ENCODE measurements at places on chromosomes 4 and X.

DNA sequence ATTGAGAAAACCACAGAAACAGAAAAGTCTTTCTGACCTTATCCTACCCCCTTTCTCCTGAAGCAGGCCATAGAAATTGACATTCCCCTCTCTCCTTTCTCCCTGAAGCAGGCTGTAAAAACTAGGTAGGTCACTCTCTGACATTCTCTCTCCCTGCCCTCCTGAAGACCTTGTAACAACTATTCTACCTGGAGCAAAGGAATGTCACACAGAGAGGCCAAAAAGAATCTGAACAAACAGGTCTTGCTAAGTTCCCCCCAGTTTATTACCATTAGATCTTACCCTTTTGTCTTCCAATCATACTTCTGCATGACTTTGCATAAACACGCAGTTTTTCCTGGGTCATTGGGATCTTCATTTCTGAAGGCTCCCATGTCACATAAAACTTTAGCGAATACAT, 198.3 kb upstream of the GYPA start:
- no peak for DNase-seq

GRCh38 chr4:76342191-76342590, 35.7 kb downstream of the STBD1 start:
- no peak for DNase-seq

DNA sequence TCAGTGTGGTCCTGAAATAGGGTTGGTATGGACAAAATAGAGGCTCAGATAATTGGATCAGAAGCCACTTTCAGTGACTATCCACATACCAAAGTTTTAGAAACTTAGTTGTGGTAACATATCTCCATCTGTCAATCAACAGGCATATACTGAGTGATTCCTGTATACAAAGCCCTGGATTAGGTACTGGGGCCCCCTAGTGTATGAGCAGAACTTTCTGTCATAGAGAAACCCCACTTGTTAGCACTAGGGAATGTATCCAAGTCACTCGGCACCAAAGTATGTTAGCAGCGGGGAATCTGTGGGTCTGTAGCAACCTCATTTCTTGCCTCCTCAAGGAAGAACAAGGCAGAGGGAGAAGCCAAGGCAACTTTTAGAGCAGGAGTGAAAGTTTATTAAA, 50.7 kb downstream of the MAP7D3 start:
- DNase-seq, result no peak

DNA sequence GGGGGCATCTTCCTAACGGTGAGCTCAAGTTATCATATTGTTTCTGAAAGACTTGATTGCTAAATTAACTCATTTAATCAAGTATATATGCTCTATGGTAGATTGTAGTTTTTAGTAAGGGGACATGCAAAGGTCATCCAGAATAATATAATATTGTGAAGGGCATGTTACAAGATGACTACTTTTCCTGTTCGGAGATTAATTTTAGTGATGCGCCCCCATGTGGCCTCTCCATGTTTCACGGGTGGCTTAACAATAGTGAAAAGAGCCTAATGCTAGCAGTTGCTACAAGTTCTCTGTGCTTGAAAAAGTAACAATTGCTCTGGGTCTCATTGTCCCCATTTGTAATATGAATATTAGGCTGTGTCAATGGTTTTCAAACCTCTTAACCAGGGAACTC, 12.2 kb downstream of the SMPX start:
- DNase-seq, result peak; percentile 30

- no peak for DNase-seq
Measured at GRCh38 chrX:103999234-103999633, 14.3 kb downstream of the H2BW1 start.

- no peak for DNase-seq
Measured at GRCh38 chr4:139282721-139283075, 2.7 kb upstream of the MGARP start.

DNA sequence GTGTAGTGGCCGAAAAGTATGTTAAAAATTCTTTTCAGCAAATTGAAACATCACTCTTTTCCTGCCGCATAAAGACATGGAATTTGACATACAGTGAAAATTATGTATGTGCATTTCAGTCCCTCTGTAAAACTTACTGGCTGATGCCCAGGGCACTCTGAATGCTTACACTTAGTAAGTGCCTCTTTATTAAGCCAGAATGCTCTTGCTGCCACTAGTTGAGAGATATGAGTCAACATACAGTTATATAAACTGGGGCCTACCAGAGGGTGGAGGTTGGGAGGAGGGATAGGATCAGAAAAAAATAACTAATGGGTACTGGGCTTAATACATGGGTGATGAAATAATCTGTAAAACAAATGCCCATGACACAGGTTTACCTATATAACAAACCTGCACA, 38.1 kb upstream of the TRPC5 start:
- DNase-seq, result no peak

DNA sequence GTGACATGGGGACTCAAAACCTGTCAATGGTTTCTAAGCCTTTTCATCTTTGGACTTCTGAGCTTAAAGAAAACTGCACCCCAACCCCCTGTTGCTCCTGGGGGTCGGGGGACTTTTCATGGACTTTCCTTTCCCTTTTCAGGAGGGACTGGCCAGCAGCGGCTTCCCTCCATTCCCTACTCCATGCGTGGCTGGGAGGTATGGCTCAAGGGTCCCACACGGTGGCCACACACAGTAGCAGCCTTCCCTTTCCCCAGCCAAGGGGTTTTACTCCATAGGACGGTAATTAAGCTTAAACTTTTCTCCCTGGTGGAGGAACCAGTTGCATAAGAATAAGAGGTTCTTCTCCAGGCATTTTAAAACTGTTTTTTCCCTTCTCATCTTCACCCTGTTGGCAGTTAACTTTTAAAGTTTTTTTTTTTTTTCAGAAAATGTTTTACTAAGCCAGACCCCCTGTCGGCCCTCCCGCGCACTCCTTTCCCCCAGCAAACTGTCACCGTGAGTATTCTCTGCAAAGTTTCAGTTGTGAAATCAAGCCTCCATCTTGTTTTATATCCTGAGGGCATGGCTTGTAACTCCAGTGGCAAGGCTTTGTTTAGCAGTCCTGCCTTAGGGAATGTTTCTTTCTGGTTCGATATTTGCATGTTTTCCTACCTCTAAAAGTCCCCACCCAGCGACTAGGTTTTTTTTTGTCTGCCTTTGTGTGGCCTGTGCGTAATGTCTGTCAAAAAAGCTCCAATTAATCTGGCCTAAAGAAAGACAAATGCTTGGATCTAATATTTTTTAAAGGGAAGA, 325.7 kb downstream of the TLL1 start:
- DNase-seq, result no peak

DNA sequence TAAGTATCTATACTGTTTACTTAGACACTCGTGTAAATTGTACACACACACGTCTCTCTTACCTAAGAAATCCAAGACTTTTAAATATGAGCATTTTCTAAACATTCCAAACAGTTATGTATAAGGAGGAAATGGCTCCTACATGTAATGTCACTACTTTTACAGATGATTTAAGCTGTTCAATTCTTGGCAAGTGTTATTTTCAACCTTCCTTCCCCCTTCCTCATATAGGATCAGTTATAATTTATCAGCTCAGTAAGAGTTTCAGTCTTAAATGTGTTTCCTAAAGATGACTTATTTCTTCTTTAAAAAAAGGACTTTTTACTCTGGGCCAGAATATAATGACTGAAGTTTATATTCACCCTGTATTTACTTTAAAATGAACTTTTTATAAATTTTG, 601.1 kb downstream of the ANKRD50 start:
- no peak for DNase-seq

GRCh38 chrX:15714529-15714928, 23.5 kb upstream of the CA5B start:
- DNase-seq, result no peak

DNA sequence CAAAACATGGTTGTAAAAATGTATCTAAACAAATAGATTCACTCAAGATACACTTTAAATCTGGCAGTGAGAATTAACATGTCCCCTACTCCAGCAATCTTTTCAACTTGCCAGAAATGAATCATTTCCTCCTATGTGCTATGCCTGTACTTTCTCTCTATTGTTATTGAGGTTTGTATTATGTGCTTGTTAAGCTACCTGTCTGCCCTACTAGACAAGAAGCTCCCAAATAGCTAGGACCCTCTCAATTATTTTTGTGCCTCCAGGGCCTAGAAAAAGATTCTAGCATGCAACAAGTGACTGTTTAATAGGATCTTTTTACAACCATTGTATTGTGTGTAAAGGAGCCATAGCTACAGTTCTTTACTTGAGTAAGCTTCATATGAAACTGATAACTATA, 3.5 kb upstream of the SAP30 start:
- no peak for DNase-seq

GRCh38 chr4:168411318-168412150, 68.8 kb downstream of the DDX60L start:
- no peak for DNase-seq

DNA sequence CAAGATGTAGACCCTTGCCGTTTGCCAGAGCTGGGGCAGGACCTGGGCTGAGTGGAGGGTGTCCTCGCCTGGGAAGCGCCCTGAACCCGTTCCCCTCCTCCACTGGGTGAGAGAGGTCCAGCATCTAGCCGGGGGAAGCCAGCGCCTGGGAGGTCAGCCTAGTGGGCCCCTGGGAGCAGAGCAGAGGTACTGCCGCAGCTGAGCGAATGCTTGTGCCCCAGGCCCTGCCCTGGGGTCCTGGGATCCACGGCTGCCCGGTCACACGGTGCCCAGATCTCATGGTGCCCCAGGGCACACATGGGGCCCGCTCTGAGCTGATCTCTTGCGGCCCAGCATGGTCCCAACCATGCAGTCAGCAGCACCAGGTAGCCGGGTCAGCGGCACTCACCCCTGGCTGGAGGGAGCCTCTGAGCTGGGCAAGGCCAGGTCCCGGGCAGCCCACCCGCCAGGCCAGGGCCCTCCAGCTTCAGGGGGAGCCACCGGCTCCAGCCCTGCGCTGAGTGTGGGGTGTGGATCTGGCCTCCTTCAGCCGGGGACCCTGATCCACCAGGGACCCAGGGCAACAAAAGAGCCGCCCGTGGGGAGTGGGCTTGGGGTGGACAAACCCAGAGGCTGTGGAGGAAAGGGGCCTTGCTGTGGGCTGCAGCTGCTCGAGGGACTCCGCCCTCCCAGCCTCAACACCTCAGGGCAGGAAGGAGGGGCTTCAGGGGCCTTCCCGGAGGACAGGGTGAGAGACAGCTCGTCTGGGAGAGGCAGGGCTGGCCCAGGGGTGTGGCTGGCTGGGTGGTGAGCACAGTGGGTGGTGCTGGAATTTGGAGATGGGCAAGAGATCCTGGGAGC, 4.1 kb upstream of the CPLX1 start:
- DNase-seq, result no peak

- no peak for DNase-seq
Measured at GRCh38 chr4:182065255-182065654, 177.9 kb upstream of the TENM3 start.

DNA sequence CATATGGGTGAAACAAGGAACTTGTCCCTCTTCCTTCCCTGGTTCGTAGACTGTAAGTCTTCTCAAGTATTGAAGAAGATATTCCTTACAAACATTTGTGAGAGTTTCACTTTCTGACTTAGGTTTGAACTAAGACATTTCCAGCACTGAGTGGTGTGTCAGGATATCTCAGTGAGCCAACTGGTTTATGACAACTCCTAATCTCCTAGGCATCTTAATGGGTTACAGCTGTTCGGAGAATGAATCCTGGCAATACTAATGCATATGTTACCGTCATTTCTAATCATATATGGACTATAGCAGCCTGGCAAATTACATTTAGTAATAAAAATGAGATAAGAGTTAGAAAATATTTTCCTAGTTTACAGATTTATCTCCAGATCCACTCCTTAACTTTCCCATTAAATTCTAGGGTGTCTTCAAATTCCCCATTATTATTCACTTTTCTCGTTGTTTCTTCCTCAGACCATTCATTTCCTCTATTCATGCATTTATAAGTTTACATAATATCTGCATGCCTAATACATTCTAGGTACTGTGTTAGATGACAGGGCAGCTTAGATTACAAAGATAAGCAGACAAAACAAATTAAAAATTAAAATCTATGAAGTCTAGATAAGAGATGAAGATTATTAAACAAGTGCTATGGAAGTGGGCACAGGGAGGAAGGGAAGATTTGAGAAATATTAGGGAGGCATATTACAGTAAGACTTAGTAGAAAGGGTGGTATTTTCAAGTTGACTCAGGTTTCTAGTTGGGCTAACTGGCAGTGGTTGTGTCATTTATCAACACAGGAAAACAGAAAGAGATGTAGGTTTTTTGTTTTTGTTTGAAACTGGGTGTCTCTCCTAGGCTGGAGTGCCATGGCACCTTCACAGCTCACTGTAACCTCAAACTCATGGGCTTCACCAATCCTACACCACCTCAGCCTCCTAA, 173.9 kb downstream of the WDFY3 start:
- DNase-seq, result no peak

GRCh38 chr4:38334791-38335190, 329.2 kb upstream of the KLF3 start:
- no peak for DNase-seq

DNA sequence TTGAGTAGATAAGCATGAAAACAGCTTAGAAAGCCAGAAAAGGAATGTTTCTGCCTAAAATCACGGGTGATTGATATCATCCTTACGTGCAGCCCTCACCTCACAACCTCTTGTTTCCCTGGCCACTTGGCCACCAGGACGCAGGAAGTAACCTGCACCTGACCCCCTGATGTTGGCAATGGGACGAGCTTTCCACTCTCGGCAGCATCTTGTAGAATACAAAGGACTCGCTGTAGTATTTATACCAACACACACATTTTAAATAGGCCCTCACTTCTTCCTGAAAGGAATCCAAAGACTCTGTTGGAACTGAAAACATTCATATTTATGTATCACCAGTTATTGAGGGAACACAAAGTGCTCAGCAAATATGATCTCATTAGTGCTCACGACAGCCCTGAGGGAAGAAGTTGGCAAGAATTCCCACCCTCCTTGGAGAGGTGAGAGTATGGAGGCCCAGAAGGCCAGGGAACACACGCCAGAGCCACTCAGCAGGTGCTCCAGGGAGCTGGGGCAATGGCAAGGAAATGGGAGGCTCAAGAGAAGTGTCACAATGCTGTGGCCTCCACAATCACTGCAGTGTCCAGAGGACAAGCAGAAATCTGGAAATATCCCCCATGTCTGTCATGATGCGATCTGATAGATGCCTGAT, 103.3 kb upstream of the KIT start:
- DNase-seq, result no peak

GRCh38 chr4:71300964-71301363, 37.9 kb upstream of the SLC4A4 start:
- no peak for DNase-seq

GRCh38 chr4:165326831-165327210, 648 bp upstream of the MSMO1 start:
- no peak for DNase-seq

DNA sequence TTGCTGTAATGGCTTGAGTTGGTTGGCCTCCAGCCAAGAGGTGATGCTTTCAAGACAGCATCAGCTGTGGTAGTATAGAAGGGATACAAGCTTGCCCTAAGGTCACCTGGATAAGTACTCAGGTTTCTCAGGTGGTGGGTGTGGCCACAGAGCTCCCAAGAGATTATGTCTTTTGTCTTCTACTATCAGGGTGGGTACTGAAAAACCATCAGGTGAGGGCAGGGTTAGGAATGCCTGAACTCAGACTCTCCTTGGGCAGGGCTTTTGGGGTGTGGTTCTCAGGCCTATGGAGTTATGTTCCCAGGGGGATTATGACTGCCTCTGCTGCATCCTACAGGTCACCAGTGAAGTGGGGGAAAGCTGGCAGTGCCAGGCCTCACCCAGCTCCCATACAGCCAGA, 654.6 kb upstream of the GALNT7 start:
- DNase-seq, result no peak

- no peak for DNase-seq
Measured at GRCh38 chr4:104488151-104488550, 6.5 kb downstream of the CXXC4 start.

GRCh38 chrX:70480660-70481018, 36.0 kb downstream of the DLG3 start:
- no peak for DNase-seq

Measured in stimulated activated CD4-positive, alpha-beta T cell treated with anti-CD3 and anti-CD28 coated beads, TNF-alpha, amount 100 ng/mL, for 24 hours (primary cell).